ENCODE measurements at places on chromosomes 6 and 20.

- DNase-seq = no peak
Measured at GRCh38 chr6:18263418-18264218, 712 bp downstream of the DEK start.

GRCh38 chr6:57294862-57295445, 22.5 kb upstream of the PRIM2 start:
- DNase-seq = no peak

DNA sequence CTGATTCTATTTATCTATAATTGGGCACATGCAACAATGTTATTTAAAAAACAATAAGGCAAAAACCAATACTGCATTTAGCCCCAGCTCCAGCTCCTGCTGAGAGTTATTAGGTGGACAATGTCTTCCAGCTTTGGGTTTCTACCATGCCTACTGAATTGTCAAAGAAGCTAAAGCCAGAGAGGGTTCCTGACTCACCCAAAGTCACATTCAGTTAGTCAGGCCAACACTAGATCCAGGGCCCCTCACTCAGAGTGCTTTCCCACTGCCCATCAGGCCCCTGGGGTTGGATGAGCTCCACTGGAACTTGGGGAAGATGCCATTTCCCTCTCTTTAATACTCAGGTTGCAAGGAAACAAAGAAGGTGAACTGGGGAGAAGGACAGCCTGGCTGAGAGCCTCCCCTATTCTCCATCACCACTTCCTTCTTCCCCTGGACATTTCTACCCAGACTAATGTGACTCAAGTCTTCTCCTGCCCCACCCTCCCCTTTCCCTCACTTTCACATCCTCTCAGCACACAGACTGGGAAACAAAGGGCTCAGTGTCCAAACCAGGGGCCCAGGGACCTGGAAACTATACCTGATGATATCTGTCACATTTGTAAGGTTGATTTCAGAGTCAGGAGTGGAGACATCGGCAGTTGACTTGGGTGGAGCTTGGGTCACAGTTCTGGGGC, 6.0 kb downstream of the TREM1 start:
- no peak for DNase-seq

GRCh38 chr6:89596056-89596455, 42.5 kb downstream of the LYRM2 start:
- DNase-seq = no peak

- no peak for DNase-seq
Measured at GRCh38 chr6:98833057-98833306, 1.4 kb upstream of the POU3F2 start.

DNA sequence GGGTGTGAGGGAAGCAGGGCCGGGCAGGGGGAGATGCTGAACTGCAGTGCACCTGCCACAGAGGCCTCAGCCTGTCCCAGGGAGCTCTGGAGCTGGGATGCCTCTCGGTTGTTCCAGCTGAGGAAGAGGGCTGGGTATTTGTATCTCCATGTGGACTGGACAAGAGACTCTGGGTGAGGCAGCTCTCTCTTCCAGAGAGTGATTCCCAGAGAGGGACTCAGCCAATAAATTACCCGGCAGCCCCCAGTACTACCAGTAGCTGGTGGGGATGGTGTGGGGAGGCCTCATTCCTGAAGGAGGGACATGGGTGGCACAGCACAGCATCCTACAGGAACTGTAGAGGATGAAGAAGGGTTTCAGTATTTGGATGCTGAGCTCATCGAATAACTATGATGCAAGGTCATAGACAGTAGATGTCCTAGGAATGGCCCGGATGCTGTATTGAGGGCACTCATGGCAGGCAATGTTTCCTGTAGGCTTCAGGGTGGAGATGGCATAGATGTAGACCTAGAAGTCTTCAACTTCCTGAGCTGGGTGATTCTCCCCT, 1.4 kb downstream of the FGD2 start:
- DNase-seq = no peak

- DNase-seq = no peak
Measured at GRCh38 chr6:80003826-80004172, 650 bp upstream of the TTK start.

DNA sequence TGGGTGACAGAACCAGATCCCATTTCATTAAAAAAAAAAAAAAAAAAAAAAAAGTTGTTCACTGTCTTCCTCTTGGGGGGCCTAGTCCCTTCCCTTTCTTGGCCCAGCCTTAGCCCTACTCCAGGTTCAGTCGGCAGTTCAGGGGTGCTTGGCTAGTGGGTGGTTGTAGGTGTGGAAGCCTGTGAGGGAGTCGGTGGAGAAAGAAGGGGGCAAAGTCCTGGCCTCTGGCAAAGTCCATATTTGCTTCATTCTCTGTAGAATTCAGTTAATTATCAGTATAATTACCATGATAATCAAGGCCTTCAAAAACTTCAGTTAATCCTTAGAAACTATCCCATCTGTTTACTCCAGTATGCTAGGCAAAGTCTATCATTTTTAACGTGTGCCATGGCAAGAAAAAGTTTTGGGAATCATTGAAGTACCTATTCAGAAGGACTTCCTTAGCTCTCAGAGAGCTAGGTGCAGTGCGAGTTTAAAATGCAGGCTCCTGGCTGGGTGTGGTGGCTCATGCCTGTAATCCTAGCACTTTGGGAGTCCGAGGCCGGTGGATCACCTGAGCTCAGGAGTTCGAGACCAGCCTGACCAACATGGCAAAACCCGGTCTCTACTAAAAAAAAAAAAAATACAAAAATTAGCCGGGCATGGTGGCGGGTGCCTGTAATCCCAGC, 205.7 kb upstream of the ARG1 start:
- DNase-seq = no peak

- no peak for DNase-seq
Measured at GRCh38 chr6:64580346-64580745, 944.7 kb downstream of the PHF3 start.

- DNase-seq = no peak
Measured at GRCh38 chr6:168852376-168852884, 401.2 kb downstream of the THBS2 start.

- DNase-seq = no peak
Measured at GRCh38 chr6:151290877-151291721, 51.3 kb downstream of the AKAP12 start.

GRCh38 chr6:135703007-135703406, 148.5 kb upstream of the PDE7B start:
- no peak for DNase-seq

DNA sequence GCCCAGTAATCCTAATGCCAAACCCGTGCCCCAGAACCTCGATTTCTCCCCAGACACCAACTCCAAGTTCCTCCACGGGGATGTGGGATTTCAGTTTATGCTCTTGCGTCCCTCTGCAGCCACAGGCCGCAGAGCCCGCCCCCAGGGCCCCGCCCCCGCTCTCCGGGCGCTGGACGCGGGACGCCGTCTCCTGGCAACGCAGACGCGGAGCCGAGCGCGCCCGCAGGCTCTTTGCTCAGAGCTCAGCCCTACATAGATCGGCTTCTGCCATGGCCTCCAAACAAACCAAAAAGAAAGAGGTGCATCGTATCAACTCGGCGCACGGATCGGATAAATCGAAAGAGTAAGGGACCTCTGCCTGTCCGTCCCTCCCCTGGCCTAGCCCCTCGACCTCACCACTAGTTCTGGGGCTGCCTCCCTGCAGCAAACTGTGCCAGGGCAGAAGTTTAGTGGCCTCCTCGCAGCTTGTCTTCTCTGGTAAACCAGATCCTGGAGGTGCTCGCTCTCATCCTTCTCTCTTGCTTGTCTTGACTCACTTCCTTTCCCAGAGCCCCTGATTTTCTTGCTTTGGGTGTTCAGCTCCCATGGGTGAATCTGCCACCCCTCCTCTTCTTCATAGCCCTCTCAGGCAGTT, at the start of gene ADGB:
Gene ADGB (plus strand): TSS at position 201 of the 634 bp plus-strand sequence. CDS start 69 bp downstream, at position 270.
- peak; percentile 42 for DNase-seq

GRCh38 chr6:43963203-43963602, 164.0 kb downstream of the MRPL14 start:
- no peak for DNase-seq

DNA sequence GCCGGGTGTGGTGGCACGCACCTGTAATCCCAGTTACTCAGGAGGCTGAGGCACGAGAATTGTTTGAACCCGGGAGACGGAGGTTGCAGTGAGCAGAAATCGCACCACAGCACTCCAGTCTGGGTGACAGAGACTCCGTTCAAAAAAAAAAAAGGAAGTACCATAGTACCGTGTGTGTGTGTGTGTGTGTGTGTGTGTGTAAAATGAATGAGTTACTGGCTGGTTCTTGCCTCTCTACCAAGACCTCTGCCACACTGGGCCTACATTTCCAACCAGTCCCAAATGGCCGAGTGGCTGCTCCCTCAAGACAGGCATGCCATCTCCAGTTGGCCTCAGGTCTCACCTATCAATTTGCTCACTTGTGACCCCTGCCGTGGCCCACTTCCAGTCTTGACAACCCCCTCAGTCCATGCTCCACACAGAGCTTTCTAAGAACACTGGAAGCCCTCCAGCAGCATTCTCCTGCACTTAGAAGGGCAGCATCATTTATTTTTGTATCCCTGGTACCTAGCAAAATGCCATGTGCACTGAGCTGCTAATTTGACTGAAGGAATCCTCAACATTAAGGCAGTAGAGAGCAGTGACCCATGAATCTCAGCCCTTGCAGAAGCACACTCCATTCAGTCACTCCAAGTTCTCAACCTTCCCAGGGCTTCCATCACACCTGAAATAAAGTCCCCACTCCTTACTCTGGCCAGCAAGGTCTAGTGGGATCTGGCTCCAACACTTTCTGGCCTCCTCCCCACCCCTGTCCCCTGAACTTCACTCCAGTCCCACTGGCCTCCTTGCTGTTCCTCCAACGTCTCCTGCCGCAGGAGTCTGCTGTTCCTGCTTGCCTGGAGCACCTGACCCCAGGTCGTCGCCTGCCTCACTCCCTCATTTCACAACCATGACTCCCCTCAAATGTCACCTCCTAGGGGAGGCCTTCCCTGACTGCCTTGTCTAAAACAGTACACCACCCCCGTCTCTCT, 29.9 kb downstream of the COX4I2 start:
- no peak for DNase-seq

DNA sequence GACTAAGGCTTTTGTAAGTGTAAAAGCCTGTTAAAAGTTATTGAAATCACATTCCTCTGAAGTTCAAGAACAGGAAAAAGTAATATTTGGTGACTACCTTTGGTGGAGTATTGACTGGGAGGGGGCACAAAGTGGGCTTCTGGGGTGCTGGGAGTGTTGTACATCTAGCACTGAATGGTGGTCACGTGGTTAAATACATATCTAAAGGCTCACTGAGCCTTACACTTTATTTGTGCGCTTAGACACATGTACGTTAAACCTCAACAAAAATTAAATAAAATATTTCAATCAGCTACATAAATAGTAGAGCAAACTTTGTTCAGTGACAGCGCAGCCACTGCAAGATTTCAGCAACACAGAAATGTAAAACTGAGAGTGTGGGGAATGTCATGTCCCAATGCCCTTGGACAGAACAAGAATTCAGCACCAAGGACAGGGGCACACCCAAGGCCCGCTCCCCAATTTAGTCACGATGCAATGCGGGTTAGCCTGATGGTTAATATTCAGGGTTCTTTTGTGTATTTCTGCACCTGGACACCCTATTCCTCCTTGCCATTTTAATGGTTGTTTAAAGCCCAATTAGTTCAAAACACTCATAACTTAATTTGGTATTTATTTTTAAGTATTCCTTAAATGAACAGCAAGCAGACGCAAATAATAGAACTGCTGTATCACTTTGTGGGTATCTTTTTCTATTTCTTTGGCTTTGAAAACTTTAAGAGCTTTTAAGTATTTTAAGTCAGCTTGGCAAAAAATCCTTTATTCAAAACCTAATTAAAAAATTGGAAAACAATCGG, 37.4 kb downstream of the ANGPT4 start:
- no peak for DNase-seq

DNA sequence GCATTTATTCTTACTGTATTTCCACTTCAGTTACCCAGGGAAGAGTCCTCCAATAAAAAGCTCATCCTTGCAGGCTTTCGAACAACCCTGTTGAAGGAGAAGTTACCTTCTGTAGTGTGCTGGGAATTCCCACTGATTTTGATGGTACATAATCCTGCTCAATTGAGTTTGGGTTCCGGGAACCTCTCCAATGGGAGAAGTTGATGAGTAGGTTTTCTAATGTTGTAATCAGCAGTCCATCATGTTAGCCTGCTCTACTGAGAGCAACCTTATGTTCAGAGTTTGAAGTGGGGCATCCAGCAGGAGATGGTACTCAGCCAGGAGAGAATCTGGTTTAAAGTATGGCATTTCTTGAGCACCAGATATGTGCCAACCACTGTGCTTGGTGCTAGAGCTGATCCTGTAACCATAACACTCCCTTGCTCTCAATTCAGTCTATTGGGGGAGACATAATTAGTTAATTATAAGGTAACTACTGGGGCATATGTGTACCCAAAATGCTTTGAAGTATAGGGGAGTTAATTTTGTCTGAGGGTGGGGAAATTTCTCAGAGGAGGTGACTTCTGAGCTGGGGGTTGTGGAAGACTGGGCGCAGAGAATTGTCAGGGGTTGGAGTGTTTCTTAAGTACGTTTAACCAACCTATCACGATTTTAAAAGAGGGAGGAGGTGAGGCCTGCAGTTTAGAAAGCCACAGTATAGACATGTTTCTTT, 2.1 kb downstream of the TOP1 start:
- DNase-seq = peak; percentile 65

GRCh38 chr6:4799912-4800311, 23.7 kb downstream of the CDYL start:
- no peak for DNase-seq

DNA sequence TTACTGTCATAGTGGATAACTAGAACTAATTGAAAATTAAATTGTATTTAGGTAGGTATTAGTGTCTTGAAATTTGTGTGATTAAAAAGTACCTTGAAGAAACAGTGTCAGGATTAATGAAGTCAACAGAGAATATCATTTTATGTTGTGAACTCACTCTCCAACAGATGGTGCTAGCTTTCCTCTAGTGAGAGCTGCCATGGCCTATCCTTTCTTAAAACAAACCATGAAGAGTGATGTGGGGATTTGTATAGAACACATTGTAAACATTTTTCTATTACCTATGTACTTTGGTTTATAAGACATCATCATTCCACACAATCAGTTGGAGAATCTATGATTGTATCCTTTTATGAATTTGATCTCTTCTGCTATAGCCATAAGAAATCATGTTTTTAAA, 4.8 kb upstream of the SRSF12 start:
- no peak for DNase-seq

GRCh38 chr6:2327591-2327990, 82.2 kb upstream of the GMDS start:
- DNase-seq = no peak

DNA sequence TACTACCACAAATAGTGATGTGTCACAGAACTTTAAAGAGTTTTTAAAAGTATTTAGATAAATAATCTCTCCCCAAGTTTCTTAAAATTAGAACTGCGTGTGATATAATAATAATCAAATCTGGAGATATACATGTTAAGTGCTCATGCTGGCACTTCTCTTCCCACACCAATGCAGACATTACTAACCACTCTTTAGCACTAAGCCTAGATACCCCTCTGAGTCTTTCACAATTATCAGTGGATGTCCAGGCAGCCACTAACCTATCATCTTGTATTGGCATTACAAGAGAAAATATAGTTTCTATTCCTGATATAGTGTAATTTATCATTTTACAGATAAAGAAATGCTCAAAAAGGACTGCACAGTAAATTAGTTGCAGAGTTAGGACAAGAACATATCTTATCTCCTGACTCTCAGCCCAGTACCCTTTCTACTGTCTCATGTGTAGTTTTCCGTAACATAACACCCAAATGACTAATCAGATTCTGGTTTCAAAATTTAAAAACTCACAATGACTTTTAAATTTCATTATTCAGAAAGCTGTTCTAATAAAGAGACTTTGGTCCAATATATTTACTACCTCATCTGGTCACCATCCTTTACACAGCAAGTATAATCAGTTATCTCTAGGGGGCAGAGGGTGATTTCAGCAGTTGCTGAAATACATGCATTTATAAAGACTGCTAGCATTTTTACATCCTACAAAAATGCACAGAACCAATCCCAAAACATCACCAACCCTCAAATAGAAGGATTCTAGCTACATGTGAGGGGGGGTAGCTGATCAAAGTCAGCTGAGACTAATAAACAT, 215.5 kb upstream of the MCHR2 start:
- no peak for DNase-seq
